Immature natural killer cell (primary cell): ENCODE measurements at places on chromosomes 16 and 17.

DNA sequence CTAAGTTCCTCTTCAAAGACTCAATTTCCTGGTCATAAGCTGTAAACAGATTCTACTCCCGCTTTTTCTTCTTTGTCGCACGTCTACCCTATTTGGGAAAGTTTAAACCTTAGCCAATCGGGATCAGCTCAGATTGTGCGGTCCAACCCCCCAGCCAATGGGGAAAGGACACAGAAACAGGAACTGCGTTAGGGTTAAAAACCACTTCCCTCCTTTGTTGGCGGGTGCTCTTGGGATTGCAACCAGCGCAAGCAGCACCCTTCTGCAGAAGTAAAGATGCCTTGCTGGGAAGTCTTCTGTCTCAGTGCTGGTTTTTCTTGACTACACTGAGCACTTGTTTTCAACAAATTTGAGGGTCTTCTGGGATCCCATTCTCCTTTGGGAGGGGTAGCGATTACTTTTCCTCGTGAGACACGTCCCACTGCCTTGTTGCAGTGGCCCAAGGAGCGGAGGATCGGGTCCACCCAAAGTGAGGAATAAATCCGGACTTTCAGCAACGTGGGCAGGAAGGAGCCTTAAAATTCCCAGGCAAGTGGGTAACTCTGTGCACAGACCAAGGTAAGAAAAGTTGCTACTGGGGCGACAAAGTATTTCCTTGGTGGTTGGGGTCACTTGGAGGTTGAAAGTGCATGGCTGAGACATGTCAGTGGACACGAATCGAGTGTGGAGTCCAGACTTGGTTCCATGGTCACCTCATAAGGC lies 1.0 kb upstream of the YPEL3 start:
- peak; percentile 31 for DNase-seq

DNA sequence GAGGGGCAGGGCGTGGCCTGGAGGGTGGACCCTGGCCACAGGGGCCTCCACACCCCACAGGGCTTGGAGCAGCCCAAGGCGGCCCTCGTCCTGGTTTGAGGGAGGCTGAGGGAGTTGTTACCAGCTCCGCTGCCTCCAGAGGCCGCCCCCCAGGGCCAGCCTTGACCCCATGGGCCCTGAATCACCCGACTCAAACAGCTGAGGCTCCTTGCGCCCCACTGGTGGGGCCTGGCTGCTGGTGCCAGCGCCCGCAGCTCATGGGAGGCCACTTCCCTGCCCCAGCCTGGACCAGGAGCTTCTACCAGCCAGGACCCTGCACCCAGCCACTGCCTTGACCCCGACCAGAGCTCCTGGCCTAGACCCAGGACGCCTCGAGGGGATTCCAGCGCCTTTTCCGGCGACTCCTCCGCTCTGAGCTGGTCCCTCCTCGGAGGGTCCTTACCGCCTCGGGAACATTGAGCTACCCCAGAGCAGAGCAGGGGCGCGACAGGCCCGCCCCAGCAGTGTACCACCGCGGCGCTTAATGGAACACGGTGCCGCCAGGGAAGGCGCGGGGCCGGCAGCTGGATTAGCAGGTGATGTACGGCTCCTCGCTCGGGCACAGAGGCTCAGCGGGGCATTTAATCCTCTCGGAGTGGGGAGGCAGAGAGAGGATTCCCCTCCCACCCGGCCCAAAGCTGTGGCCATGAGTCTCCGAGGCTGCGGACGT lies 37.2 kb downstream of the GSE1 start:
- no peak for DNase-seq

DNA sequence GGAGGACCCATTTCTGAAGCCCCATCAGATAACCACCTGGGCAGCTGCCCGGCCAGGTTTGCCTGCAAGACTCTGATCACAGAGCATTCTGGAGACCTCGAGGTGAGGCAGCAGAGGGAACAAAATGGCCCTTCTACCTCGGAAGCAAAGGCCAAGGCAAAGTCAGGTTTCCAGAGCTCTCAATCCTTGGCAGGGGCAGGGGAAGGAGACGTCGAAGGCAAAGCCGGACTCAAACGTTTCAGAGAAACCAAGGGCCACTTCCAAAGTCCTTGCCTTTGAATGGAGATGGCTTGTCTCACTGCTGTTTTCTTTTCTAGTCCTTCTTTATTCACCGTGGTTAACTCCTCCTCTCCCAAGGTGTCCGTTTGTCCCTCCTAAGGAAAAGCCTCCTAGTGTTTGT lies 355.3 kb downstream of the SOX9 start:
- no peak for DNase-seq

DNA sequence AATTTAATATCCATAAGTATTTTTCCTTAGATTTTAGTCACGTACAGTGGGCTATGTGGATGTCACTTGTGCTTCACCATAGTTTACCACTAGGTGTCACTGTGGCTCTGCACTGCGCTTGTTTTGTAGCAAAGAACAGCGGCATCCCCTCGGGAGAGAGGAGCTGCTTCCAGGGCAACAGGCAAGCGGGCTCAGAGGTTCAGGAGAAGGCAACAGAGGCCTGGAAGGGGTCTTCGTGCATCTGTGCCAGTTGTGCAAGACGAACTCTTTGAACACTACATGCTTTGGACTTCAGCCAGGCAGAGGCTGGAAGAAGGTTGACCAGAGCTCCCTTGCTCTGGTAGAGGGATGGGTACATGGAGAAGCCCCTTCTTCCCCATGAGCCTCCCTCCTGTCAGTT lies 20.6 kb downstream of the CYB561 start:
- DNase-seq, result peak; percentile 70

GRCh38 chr16:86396901-86397311 lies 113.4 kb upstream of the FOXF1 start:
- DNase-seq, result no peak

GRCh38 chr16:19505600-19506303 lies 16.1 kb downstream of the GDE1 start:
- no peak for DNase-seq

DNA sequence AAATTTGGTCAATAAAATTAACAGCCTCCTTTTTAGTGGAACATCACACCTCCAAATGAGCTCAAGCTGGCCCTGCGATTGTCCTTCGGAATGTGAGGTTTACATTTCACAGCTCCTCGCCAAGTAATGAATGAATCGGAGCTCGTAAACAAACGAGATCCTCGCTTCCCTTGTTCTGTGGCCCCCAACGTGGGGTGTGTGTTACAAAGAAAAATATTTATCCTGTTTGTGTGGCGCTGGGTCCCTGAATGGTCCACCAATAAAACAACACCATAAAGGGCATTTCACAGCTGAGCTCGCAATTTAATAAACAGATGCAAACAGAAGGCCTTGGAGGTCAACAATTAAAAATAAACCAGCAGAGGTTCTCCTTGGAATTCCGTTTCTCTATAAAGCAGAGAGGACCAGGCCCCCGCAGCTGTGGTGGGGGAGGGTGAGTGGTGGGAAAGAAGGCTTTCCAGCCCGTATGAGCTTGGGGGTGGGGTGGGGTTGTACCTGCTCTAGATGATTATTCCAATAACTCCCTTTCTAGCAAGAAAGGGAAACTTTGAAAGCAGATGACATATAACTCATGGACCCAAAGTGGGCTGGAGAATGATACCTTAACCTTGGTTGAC lies 393.9 kb upstream of the SALL1 start:
- no peak for DNase-seq

- peak; percentile 77 for DNase-seq
Observed at GRCh38 chr17:40314584-40314956, 5.6 kb downstream of the RARA start.

GRCh38 chr16:89374393-89374960 lies 115.9 kb downstream of the ANKRD11 start:
- no peak for DNase-seq

- DNase-seq, result no peak
Observed at GRCh38 chr17:28505986-28506665, at the start of gene FOXN1. FOXN1 (plus strand) TSS chr17:28506348; CDS start chr17:28523970, 17,622 bp downstream.

DNA sequence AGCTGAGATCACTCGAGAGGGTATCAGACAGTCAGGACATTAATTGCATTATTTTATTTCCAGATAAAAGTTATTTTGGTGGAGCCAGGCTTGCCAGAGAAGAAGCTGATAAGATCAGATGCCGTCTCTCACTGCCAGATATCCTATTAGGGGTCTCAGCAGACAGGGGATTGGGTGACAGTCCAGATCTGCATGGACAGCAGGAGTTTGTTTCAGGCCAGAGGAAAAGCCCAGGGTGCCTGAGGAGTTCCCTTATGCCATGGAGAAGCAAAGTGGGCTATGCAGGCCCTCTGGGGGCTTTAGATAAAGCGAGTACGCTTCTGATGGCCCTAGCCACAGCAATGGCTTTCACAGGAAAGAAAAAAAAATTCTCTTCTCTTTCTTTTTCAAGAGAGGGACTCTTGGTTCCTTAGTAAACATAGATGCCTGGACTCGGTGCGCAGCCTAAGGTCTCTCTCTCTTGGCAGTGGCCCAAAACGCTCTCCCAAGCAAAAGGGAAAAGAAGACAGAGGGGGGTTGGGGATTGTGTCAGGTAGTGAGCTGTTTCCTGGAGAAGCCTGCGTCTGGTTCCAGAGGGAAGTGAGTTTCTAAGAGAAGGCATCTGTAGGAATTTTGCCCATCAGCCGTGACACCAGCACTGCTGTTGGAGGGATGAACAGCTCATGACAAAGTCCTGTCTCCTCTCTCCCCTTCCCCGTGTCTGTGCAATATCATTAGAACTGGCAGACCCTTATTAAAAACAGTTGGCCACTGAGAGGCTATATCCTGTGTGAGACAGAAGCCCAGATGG lies 166.3 kb upstream of the FOXF1 start:
- DNase-seq, result no peak

- DNase-seq, result no peak
Observed at GRCh38 chr16:86809458-86809955, 231.2 kb downstream of the FOXL1 start.

DNA sequence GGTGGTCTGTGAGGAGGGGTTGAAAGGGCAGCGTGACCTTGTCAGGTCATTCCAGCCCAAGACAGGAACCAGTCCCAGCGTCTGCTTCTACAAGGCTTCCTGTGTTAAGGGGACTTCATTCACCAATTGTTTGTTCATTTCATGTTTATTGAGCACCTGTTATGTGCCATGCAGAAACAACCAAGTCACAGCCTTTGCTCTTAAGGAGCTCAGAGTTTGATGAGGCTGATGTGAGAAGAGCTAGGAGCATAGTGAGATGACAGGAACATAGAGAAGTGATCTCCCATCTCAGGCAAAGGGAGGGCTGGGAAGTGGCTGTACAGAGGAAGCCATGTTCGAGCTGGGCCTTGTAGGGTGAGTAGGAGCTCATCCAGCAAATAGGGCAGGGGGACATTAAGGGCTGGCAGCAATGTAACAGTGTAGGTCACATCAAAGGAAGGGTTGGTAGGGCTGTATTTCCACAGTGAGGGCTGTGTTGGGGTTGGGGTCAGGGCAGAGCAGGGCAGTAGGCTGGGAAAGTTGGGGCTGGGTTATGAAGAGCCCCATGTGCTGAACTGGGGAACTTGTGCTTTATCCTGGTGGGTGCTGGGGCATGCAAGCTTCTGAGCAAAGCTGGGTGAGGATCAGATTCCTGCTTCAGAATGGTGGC lies 79.8 kb downstream of the ARHGAP23 start:
- DNase-seq, result no peak

GRCh38 chr16:79677799-79678530 lies 77.4 kb upstream of the MAF start:
- no peak for DNase-seq

GRCh38 chr17:39178536-39178935 lies 12.6 kb upstream of the ARL5C start:
- DNase-seq, result no peak

GRCh38 chr17:38606646-38607611 lies 1.2 kb upstream of the SRCIN1 start:
- DNase-seq, result no peak

- no peak for DNase-seq
Observed at GRCh38 chr16:10961231-10961630, 16.9 kb downstream of the CLEC16A start.

DNA sequence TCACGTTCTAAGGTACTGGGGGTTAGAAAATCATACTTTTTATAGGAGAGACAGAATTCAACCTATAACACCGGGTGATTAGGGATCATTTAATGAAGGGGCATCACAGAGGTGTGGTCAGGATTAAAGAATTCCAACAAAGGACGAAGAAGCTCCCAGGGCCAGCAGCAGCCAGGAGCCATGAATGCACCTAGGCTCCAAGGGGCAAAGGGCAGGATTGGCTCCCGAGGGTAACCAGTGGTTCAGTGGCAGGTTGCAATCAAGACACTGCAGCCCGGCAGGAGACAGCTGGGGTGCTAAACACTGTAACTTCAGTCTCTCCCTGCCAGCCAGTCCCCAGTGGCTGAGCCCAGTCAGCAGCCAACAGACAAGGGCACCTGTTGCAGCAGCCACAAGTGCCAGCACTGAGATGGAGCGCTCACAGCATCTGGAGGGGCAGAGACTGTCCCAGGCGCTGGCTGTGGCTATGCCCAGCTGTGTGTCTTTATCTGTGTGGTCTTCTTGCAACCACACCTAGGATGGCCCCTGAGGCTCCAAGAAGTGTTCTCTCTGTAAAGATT lies 23.9 kb downstream of the DHRS7C start:
- no peak for DNase-seq

GRCh38 chr17:43135454-43135819 lies 10.3 kb upstream of the BRCA1 start:
- DNase-seq, result no peak

GRCh38 chr16:79845033-79845733 lies 244.6 kb upstream of the MAF start:
- no peak for DNase-seq

GRCh38 chr16:85306071-85306792 lies 194.0 kb upstream of the CIBAR2 start:
- peak; percentile 53 for DNase-seq

- DNase-seq, result no peak
Observed at GRCh38 chr17:65892912-65893377, 299.0 kb downstream of the CEP112 start.

DNA sequence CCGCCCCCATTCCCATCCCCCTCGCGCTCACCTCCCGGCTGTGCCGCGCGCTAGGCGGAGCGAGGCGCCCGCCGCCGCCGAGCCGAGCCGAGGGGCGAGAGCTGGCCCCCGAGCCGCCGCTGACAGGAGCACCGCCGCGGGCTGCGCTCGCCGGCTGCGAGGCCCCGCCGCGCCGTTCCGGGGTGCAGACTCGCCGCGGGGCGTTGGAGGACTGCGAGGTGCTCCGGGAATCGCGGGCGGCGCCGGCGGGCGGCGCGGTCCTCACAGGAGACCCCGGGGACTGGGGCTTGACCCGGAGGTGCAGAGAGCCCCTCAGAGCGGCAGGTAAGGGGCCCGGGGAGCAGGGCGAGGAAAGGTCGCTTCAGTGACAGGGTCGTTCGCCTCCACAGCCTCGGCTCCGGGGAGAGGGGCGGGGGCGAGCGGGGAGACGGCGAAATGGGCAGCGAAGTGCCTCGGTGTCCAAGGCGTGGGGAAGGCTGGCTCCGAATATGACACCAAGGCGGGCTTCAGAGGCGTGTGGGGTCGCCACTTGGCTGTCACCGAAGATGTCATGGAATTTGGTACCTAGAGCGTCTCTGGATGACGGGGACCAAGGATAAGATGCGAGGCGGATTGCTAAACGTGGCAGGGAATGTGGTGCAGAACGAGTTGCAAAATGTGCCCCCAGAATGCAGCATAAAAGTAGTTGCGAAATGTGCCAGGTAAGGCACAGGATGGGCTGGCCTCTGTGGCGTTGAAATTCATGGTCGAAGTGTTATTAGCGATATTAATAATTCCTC lies 580 bp downstream of the TANC2 start:
- peak; percentile 3 for DNase-seq
